ENCODE measurements at places on chromosomes 2 and 18. TPM values are rescaled to one million over a fixed set of nuclear protein-coding genes. Genes with fewer than 3 reads are reported as not detected.

The DSG1 gene
- 1.3 TPM for total RNA-seq

The GAREM1 gene
- 8.6 TPM for total RNA-seq

The TMEM198 gene
- 2.5 TPM for total RNA-seq

The FBXO48 gene
- total RNA-seq = 1.0 TPM

The ITPRIPL1 gene
- total RNA-seq = 0.47 TPM

The UGT1A5 gene
- not detected for total RNA-seq

The DCDC2C gene
- not detected for total RNA-seq

The FRZB gene
- 2.2 TPM for total RNA-seq

The HOXD9 gene
- total RNA-seq = 0.16 TPM

DNA sequence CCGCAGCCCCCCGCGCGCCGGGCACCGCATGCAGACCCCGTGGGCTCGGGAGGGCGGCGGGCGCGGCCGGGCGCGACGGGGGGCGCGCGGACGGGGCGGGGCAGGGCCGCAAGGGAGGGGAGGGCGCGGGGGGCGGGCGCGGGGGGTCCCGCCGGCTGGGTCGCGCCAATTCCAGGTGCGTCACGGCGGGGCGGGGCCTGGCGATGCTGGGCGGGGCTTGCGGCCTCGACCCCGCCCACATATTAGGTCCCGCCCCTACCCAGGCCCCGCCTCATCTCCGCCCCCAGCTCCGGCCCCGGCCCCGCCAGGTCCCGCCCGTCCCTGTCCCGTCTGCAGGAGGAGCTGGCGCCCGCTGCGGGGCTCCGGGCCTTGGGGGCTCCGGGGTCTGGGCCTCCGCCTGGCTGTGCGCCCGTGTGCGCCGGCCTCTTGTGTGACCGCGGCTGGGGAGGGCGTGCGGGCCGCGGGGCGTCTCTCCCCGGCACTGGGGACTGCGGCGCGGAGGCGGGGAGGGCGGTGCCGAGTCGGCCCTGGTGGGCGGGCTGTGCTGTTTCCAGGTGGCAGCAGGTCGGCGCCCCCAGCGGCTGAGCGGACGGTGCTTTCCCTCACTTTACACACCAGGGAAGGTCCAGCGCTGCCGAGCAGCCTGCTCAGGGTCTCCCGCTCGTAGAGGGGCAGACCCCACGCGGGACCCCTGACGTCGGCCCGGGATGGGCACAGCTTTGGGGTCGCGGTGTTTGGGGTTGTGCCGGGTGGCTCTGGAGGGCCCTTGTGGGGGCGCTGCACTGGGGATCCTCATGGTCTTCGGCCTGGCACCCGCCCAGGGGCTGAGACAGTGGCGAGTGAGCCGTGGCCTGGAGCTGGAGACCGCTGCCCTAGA, 554 bp downstream of the ING5 start:
- peak; percentile 83 for DNase-seq

DNA sequence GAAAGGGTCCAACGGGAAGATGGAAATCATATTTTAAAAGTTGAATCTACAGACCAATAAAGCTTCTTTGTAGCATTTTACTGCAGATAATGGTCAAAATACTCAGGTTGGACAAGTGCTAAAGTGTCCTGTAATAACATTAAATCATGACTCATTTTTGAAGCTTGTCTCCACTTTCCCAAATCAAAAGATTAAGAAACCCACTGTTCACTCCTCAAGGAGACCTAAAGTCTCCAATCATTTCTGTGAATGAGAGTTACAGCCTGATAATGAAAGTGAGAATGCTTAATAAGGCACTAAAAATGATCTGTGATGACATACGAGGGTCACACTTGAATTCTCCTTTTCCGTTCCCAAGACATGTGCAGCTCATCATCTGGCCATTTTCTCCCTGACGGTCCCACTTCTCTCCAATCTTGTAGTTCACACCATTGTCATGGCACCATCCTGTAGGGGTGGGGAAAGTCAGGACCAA, 53.4 kb downstream of the ATIC start:
- DNase-seq = no peak

DNA sequence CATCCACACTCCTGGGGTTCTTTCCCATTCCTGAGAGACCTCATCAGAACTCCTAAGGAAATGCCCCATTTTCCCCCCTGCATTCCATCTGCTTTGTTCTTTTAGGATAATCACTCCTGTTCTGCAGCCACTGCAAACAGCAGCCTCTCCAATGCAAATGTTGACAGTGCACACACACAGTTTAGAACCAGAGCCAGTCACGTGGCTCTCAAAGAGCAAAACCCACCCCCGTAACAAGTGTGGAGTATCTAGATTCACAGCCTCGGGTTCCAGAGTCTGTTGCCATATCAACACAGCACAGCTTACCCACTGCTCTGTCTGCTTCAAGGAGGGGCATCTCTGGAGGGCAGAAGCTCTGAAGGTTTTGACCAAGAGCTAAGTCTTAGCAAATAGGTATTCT, 180.0 kb downstream of the NAPG start:
- no peak for DNase-seq

DNA sequence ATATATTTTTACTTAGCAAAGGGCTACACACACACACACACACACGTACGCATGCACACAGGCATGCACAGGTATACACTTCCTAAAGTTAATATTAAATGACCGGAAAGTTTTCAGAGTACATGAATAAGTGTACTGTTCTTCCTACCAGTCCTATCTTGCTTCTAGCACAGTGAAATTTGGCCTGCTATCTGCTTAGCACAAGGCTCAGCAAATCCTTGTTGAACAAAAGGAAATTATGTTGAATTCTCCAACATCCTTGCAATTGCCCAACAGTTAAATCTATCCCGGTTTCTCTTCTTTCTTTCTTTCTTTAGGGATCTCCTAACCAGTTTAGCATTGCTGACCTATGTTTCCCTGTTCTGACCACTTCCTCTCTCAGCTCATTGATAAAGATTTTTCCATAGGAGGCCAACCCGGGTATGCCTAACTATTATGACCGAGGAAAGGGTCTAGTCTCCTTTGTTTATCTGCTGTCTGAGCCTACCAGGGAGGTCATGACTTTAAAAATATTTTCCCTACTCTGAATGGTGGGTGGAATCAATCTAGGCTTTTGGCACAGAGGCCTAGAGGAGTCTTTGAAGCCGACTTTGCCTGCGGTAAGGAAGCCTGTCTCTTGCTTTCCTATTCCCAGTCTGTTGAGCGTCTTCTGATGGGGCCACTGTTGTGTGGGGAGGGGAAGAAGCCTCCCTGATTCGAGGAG, 400.7 kb downstream of the HRH4 start:
- DNase-seq = no peak

GRCh38 chr2:229974266-229974665, 52.0 kb downstream of the FBXO36 start:
- no peak for DNase-seq

DNA sequence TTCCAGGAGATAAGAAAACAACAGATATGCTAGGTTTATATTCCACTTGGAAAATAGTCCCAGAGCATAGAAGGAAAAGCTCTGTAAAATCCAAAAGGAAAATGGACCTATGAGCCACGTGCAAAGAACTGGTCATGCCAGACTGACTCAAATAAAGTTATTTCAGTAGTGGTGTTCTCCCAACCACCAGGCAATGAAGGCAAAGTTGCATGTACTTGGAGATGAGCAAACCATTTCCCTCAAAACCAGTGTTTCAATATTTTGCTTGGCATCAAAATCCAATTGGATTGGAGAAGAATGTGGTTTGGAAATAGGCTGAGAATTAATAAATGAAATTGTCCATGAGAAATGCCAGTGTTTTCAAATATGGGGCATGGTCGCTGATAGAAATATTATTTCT, 237.5 kb downstream of the ICOS start:
- DNase-seq = no peak

DNA sequence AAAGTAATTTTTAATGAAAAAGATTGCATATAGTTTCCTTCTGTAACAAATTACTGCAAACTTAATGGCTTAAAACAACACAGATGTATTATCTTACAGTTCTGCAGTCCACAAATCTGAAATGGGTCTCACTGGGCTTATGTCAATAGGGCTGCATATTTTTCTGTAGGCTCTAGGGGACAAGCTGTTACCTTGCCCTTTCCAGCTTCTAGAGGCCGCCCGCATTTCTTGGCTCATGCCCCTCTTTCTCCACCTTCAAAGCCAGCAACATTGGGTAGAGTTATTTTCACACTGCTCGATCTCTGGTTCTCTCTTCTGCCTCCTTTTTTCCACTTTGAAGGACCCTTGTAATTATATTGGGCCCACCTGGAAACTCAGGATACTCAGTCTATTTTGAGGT, 16.7 kb downstream of the COPS8 start:
- DNase-seq = no peak

DNA sequence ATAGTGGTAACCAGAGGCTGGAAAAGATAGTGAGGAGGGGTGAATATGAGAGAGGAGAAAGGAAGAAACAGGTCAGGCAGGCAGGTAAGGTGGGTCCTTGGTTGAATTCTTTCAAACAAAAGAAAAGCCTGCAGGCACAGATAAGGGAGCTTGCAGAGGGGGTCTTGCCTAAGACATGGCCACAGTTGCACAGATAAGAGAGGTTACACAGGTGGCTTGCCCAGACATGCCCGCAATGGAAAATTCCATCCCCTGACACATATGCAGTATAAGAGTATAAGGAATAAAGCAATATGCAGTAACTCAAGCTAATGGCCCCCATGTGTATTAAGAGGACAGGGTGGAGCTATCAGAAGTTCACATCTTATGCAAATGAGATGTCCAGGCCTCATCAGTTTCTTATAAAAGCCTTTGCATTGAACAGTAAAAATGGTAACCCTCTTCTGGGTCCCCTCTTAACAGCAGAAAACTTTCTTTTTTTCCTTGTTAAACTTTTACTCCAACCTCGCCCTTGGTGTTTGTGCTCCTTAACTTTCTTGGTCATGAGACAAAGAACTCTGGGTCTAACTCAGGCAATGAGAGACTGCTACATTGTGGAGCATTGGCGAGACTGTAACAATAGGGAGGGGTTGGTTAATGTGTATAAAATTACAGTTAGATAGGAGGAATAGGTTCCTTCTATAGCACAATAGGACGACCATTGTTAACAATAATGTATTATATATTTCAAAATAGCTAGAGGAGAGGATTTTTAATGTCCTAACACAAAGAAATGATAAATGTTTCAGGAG, 764.6 kb downstream of the TSN start:
- no peak for DNase-seq

DNA sequence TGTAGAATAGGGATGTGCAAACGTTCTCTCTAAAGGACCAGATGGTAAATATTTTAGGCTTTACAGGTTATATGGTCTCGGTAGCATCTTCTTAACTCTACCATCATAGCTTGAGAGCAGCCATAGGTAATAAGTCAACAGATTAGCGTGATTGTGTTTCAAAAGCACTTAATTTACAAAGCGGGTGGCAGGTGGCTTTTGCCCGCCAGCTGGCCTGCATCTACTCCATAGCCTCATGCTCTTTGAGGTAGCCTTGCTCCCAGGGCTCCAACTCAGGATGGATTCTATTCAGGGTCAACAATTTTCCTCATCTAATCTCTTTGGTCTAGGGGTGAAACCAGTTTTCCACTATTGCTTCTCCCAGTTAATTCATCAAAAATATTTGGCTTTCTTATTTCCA, 5.0 kb upstream of the ATP9B start:
- DNase-seq = no peak

DNA sequence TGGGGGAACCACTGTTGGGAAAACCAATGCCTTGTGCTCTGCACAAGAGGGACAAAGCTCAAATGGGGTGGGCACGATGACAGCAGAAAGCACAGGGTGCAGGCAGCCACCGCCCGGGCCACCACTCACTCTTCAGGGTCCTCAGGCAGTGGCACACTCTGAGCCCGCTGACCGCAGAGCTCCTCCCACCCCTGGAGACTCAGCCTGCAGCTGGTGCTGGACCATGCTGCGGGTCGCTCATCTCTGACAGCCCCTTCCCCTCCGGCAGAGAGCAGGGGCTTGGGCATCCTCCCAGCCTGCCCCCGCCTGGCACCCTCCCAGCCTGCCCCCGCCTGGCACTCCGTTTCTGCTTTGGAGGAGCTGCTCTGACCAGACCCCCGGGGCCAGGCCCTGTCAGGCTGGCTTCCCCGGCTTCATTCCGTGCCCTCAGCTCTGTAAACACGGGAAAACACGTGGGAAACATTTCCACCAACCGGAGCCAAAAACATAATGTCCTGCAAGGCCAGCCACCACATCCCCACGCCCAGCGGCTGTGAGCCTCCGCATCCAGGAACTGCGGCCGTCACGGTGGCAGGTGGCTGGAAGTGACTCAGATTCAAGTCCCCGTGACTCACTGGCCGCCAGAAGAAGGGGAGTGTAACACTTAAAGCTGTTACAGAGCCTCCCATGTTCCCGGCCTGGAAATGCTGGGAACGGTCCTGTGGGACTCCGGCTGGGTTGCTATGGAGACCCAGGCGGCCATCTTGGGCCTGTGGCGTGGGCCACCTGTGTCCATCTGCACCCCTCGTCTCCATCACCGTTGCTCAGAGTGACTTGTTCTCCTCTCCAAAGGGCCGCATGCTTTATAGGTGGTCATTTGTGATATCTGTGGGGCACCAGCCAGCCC, 6.8 kb upstream of the SNED1 start:
- DNase-seq = peak; percentile 86

DNA sequence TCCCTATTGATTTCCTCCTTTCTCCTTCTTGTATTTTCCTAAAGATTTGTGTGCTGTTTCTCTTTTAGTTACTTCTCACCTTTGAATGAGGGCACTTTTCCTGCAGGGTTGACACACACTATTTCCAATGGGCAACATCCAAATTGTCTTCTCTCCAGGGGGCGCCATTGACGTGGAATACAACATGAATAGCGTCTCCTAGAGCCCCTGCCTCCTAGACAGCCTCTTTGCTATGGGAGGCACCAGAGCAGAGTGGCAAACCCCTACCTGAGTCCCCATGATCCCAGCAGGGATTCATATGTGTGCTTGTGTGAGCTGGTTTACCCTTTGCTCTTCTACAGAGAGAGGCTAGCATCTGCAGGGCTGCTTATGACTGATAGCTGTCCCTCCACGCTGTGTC, 61.3 kb upstream of the ITSN2 start:
- peak; percentile 48 for DNase-seq

GRCh38 chr2:190335225-190335559, 8.2 kb upstream of the INPP1 start:
- DNase-seq = no peak

DNA sequence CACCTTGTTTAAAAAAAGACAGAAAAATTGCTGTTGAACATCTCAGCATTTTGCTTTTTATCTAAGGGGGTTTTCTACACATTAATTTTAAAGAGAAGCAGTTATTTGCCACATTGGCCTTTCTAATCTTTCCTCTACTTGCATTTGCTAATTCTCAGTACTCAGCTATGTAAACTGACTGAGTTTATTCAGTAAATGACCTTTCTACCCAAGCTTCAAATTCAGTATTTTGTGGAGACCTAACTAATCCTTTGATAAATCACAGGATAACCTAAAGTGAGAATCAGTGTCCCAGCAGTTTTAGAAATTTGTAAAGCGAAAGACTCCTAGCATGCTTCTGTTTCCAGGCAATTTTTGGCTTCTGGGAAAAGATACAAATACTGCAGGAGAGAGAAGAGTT, 288.4 kb downstream of the ASXL3 start:
- no peak for DNase-seq

DNA sequence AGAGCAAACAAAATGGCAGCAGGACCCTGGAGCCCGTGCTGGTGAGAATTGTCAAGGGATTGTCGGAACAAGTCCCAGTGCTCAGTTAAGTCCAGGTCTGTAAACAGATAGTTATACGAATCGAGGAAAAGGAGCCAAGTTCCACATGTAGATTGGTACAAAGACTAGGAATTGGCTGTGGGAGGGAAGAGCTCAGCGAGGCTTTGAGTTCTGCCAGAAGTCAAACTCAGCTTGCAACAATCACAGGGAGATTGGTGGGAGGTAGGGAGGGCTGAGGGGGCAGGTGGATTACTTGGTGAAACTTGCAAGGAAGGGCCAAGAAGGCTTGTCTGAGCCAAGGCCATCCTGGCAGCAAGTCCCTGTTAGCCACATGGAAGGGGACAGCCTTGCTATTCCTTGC, 217.8 kb upstream of the ARL4C start:
- no peak for DNase-seq

- no peak for DNase-seq
These were observed 1.3 kb downstream of the SDC1 start for GRCh38 chr2:20223407-20224163.
